Endothelial cell (in vitro differentiated cells): ENCODE measurements at places on chromosomes 12 and 14.

DNA sequence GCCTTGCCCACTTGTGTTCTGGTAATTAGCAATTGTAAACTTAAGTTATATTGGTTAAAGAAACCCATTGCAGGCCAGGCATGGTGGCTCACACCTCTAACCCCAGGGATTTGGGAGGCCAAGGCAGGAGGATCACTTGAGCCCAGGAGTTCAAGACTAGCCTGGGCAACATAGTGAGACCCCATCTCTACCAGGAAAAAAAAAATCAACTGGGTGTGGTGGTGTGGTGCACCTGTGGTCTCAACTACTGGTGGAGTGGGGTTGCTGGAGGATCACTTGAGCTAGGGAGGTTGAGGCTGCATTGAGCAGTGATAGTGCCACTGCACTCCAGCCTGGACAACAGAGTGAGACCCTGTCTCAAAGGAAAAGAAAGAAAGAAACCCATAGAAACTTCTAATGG, 13.7 kb downstream of the YY1 start:
- DNase-seq = no peak

- no peak for DNase-seq
Measured at GRCh38 chr14:70601162-70601561, 707 bp upstream of the MED6 start.

DNA sequence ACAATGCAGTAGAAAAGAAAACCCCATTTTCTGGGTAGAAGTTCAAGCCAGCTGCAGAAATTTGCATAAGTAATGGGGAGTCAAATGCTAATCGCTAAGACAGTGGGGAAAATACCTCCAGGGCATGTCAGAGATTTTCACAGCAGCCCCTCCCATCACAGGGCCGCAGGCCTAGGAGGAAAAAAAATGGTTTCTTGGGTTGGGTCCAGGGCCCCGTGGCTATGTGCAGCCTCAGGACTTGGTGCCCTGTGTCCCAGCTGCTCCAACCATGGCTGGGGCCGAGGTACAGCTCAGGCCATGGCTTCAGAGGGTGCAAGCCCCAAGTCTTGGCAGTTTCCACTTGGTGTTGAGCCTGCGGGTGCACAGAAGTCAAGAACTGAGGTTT, 14.6 kb downstream of the OR10P1 start:
- DNase-seq = no peak

GRCh38 chr12:97564236-97564635, 101.6 kb downstream of the RMST start:
- DNase-seq = no peak

GRCh38 chr14:47929334-47929733, 253.9 kb upstream of the MDGA2 start:
- no peak for DNase-seq

DNA sequence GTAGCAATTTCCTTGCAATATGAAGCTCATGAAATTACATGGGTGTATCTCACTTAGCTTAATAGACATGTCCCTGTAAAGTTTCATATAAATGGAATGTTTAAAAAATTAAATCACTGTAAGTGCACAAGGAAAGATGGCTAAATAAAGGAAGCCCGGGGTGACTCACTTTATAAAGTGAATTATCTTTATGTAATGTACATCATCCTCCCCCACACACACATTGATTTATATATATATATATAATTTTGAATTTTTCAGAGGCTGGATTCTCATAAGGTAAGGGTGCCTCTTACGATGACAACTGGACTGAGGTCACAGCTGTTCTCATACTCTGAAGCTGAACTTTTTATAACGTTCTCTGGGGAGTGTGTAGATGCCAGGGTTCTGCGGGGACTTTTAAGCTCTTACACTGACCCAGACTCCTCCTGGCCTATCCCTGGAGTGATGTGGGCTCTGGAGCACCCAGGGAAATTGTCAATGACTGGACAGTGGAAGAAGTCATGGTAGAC, 108.7 kb upstream of the HIF1A start:
- DNase-seq = no peak

GRCh38 chr14:94038510-94038909, 12.4 kb downstream of the OTUB2 start:
- DNase-seq = no peak

DNA sequence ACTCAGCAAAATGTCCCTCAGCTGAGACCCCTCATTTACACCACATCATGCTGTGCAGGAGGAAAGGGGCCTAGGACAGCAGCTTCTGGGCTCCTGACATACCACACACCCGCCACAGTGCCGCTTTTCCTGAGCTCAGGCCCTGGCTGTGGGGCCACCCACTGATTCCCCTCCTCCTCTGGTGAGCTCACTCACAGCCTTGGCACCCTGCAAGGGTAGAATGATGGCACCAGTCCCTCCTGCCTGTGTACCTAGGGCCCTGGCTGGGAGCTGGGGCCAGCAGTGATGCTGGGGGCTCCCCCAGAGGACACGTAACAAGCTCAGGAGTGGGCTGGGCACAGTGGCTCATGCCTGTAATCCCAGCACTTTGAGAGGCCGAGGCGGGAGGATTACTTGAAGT, 44.4 kb downstream of the PLEKHD1 start:
- DNase-seq = no peak

DNA sequence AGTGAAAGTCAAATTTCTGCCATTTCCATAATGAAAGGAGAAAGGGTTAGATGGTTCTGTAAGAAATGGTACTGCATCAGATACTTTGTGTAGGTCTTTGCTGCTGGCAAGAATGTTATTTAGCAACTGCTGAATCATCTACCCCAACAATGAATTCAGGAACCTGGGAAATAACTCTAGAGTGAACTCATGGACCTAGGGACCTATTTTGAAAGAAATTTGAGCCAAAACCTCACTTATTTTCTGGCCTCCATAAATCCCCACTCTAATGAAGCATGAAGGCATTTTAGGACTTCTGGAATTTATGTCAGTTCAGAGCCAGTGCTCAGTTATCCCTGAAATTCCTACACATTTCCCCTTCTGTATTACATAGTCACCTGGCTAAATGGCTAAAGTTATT, 50.9 kb upstream of the CPNE8 start:
- no peak for DNase-seq

DNA sequence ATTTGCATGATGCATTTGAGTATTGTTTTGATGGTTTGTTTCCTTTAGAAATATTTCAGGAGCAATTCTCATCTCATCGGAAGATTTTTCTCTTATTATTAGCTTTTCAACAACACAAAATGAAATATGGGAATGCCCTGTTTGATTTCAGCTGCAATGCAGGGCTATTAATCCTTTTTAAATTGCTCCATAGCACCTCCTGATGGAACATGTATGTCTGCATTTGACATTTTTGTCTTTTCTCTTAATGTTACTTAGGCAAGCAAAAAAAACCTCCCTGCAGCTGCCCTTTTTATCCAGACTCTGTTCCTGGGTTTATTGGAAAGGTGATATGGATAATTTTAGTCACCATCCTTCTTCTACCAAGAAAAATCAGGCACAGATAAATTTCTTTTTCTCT, 895.8 kb downstream of the RPS29 start:
- no peak for DNase-seq

- DNase-seq = no peak
Measured at GRCh38 chr14:56821805-56822610, 11.7 kb upstream of the OTX2 start.

DNA sequence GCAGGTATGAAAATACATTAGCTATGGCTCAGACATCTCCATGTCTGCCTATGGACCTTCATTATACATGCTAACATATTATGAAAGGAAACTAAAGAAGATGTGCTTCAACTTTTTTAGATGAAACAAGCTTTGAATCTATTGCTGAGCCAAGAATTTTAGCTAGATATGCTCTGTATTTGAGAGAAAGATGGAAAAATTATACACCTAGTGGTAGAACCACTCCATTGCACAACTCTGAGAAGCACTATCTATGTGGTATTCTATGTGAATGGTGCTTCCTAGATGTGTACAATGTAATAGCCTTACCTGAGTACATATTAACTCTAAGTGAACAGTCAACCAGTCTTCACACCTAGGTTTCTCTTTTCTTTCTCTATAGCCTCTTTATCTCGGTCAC, 17.3 kb downstream of the EPYC start:
- DNase-seq = no peak

- DNase-seq = no peak
Measured at GRCh38 chr14:91396959-91397815, 20.4 kb downstream of the CCDC88C start.

DNA sequence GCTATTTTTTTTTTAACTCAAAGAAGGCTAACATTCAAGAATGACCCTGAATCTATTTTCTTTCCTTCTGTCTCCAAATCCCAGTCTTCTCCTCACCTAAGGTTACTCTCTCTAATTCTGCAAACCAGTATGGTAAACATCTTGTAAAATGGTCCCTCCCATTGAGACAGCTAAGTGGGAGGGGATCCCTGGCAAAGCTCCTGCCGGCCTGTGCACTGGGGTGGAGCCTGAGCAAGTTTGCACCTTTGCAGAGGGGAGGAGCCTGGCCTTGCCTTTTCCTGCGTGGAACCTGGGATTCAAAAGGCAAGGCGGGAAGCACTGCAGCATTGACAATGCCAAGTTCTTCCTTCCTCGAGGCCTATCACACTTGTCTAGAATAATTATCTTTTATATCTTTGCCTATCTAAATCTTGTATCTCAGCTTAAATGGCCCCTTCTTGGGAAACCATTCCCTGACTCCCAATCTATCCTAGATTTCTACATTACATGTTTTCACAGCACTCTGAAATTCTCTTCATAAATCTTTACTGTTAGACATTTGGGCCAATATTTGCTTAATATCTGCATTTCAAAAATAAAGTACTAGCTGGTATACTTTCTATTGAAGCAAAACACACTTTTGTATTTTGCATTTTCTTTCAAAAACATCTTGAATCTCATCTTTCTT, 83.0 kb downstream of the EPS8 start:
- DNase-seq = no peak

DNA sequence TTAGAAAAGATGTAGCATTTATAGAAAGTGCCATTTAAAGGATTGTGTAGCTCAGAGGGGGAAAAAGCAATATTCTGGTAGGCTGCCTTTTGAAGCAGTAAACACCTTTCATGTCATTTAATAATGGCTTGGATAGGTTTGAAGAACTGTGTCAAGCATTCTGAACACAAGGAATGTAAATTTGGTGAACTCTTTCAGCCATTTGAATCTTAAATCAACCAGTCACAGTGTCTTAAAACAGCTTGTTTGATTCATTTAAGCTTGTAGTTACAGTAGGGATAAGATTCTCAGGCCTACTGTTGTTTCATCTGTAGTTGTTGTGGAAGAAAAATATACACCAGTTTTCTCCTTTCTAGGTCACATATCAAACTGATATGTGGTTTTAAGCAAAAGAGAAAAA, 299.4 kb upstream of the NOVA1 start:
- DNase-seq = no peak

DNA sequence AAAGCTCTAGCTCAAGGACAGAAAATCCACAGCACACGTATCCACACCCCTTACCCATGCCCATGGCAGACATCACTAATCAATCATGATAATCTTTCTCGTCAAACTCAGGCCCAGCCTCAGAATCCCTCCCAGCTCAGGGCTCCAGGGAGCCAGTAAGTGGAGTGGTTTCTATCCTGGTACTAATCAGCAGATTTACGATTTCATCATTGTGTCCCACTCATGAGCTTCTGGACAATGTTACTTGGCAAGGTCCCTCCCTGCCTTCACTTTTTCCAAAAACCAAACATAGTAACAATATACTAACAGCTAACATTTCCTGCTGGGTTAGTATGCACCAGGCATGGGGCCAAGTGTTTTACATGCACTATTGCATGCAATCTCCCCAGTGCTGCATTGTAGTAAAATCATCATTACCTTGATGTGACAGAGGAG, 45.8 kb upstream of the NCOR2 start:
- no peak for DNase-seq

DNA sequence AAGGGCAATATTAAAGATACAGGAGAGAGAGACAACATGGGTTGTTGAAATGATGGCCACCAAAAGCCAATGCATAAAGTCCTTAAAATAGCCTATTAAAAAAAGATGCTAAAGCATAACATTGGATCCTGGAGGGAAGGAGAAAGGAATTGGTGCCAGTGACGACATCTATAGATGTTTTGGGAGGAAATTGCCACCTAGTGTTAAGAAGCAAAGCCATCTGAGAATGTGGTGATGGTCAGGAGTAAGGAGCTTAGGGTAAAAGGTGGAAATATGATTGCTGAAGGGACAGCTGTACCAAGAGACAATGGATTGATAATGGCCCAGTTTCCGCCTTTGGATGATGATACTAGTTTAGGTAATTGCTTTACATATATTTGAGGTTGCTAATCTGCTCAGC, 85.1 kb downstream of the TMEM30B start:
- no peak for DNase-seq

GRCh38 chr12:102379346-102380162, 100.8 kb downstream of the IGF1 start:
- no peak for DNase-seq

DNA sequence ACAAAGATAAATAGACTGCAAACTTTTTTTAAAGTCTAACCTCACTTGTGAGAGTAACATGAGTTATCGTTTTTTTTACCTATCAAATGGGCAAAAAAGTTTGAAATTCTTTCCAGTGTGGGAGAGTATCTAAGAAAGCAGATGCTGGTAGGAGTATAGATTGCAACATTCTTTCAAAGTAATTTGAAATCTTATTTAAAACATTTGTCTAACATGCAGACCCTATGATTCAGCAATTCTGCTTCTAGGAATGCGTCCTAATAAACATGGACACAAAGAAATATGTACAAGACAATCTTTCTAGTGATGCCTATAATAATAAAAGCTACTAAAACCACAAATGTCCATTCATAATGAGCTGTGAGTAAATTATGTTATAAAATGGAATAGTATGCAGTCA, 110.4 kb upstream of the TMCC3 start:
- DNase-seq = no peak

DNA sequence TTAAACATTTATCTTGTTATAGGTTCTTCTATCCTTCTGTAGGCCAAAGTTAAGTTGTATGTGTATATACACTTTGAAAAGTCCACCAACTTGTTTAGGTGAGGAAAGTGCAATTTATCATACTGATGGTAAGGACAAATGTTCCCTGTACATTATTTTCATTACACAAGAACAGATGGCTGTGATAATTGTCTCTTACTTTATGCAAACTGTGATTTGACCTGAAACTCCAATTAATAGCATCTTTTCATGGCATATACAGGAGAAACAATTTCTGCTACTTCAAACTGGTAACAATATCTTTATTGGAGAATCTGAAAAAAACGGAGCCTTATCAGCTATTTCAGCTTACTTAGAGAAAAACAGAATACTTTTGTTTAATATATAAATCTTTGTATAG, 5.6 kb downstream of the TRIM9 start:
- DNase-seq = no peak

GRCh38 chr12:71438670-71439361, 782 bp upstream of the LGR5 start:
- DNase-seq = no peak
